ENCODE measurements at places on chromosomes 6 and 20. TPM values are rescaled to one million over a fixed set of nuclear protein-coding genes. Genes with fewer than 3 reads are reported as not detected.

PPP1R14C gene
- total RNA-seq: not detected

DEFB116 gene
- total RNA-seq: not detected

HSPA12B gene
- 16.7 TPM for total RNA-seq

STXBP5 gene
- total RNA-seq: 26.7 TPM

MRAP2 gene
- 3.1 TPM for total RNA-seq

OGFRL1 gene
- total RNA-seq: 14.4 TPM

NRSN2 gene
- total RNA-seq: 40.2 TPM
